ENCODE measurements at places on chromosomes 4 and X.
A peak's percentile ranks its signal among the peaks of the same experiment; 100 is the strongest.

GRCh38 chr4:120066517-120067340 lies at the start of gene MAD2L1:
TSS of gene MAD2L1 (minus strand) at chr4:120066848. CDS start at chr4:120066734, 114 bp downstream.
- DNase-seq, result peak; percentile 98

GRCh38 chrX:123943074-123943473 lies 18.4 kb upstream of the STAG2 start:
- DNase-seq, result no peak

DNA sequence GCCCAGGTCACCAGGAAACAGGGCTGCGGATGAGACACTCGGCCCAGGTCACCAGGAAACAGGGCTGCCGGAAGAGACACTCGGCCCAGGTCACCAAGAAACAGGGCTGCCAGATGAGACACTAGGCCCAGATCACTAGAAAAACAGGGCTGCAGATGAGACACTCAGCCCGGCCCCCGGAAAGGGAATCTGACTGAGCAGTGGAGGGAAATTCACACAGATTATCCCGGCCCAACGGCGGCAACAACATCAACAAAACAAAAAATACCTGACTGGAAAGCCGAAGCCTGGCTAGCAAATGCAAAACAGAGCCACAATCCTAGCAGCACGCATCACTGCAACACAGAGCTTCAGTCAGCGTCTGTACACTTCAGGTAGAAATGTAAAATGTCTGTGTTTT lies 20.7 kb downstream of the AFAP1 start:
- DNase-seq, result no peak

DNA sequence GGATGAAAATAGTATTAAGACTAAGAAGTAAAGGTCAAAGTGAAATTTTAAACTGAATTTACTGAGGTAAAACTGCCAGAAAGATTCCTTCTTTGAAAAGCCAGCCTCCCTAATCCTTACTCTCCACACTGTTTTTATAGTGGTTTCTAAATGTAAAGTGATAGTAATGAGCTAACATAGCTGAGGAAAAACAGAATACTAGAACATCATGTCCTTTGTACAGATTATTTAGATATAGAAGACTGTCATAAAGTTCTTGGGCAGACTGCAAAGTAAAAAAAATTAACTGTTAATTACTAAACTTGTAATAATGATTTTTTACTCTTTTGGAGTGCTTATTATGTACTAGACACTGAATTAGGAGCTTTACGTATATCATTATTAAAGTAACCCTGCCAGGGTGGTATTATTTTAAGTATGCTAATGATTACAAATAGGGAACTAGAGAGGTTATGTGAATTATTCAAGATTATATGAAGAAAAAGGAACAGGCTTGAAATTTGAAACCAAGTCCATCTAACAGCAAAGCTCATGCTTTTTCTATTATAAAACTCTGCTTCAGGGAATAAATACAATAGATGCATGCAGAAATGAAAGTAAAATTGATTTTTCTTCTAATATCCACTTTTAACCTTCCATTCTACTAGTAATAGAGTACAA lies 150.5 kb downstream of the TBCK start:
- DNase-seq, result no peak

DNA sequence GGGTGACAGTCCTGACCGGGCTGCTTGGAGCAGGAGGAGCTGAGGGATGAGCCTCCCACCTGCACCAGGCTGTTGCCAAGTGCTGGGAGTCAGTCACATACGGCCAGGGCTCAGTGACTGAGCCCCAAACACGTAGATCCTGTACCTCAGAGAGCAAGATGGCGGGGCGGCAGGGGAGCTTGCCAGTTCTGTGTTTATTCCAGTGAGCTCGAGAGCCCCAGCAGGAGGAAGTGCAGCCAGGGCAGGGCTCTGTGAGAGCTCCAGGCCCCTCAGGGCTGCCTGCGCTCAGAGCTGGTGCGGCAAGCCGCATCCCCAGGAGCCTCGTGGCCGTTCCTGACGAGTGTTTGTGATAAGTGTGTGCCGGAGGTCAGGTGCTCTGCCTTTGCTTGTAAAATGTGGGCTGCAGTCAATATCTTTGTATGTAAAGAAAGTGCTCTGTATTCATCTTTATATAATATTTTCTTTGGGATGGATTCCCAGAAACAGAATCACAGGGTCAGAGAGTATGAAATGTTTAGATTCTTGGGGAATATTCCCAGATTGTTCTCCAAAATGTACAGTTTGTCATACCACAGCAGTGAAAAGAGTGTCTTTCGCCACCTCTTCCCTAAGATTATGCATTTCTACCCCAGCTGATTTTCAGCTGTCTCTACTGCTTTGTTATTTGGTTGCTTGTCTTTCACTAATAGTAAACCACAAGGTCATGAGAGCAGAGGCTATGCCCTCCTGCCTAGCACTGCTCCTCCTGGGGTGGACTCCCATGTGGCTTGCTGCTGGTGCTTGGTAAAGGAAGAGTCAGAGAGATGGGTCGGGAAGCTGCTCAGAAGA lies 50.3 kb downstream of the NELFA start:
- DNase-seq, result no peak

GRCh38 chrX:17038681-17039161 lies 92.3 kb downstream of the REPS2 start:
- DNase-seq, result no peak

DNA sequence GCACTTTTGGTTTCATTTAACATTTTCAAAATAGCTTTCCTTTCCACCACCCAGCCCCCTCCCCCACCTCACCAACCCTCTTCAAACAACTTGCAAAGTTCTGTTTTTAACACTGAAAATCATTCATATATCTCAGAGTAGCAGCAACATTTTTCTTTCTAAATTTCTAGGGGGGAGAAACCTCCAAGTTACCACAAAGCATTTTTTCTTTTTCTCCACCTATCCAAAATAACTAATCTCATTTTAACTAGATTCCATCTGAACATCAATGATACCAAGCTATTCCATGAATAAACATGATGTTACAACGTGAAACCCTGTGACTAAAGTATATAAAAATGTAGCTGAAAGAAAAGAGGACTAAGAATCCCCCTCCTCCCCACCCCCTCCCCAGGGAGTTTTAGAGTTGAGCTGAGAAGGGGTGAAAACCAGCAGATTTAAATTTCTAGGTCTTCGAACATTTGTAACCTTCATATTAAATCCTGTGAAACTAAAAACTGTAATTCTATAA lies 5.2 kb downstream of the LDB2 start:
- DNase-seq, result no peak

DNA sequence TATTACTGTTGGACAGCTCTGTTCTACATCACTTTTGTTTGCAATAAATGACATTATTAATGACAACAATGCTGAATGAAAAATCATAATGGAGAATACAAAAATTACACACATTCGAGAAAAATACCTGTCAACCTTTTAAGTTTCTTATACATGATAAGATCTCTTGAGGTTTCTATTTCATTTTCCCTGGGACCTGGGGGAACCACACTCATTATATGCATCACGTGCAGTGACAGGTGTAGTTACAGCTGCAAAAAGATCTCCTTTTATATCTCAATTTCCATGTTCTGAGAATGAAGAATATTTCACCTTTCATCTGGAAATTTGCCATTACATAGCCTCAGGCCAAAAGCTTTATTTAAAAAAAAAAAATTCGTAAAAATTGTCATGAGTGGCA lies 1347.0 kb upstream of the AGA start:
- DNase-seq, result no peak

DNA sequence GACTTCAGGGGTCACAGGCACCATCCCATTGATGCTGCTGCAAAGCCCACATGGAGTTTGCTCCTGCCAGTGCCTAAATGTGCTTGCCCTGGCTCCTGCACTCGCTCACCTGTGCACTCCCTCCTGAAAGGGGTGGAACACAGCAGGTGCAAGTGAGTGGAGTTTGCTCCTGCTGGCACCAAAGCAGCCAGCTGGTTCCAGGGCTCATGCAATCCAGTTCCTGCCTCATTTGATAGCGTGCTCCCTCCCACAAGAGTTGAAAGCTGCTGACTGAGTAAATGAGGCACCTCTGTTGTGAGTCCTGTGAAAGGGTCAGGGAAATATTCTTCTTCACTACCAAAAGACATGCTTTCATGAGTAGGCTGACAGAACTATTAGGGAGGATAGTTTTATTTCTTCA lies 30.5 kb downstream of the CXCL8 start:
- DNase-seq, result no peak

DNA sequence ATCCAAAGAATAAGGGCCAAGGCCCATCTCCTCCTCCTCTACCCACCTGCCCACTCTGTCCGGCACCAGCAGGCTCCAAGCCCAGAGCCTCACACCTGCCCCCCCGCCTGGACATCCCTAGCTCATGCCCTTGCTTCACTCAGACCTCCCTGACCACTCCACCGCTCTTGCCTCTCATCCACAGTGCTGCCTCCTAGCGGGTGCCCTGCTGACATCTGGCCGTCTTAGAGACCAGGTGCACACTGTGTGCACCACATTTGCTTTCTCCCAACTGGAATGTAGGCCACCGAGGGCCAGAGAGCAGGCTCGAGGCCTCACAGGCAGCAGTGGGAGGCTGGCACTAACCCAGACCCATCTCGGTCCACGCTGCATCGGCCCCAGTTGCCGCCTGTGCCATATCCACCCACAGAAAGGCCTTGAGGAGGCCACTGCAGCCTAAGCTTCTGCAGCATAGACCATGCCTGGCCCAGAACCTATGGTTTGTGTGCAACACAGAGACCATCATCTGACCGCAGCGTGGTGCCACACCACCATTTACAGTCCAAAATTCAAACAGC lies 13.5 kb downstream of the LETM1 start:
- DNase-seq, result no peak

GRCh38 chrX:111284631-111285293 lies 14.5 kb upstream of the CAPN6 start:
- DNase-seq, result no peak

GRCh38 chr4:1446502-1447386 lies 40.5 kb upstream of the NKX1-1 start:
- DNase-seq, result peak; percentile 90

GRCh38 chr4:122992057-122992456 lies 69.7 kb upstream of the NUDT6 start:
- no peak for DNase-seq

DNA sequence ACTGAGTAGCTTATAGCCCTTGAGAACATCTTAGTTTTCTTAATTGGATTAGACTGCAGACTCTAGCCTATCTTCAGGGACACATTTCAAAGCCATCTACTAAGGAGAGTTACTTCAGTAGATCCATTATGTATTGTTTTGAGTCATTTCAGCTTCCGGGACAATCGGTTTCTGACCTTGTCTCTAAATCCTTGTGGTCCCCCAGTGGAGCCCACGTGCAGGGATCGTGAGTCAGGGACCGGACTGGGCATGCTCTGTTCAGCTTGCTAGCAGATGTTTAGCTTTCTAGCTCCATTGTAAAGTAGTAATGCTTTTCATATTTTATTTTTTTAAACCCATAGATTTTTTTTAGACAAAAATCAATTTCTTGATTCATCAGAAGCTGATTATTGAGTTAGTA lies 211.9 kb upstream of the PRPS2 start:
- DNase-seq, result no peak

GRCh38 chr4:76784237-76784636 lies 113.7 kb downstream of the SOWAHB start:
- no peak for DNase-seq

- no peak for DNase-seq
These were observed 31.9 kb downstream of the DTHD1 start for GRCh38 chr4:36313301-36313700.

DNA sequence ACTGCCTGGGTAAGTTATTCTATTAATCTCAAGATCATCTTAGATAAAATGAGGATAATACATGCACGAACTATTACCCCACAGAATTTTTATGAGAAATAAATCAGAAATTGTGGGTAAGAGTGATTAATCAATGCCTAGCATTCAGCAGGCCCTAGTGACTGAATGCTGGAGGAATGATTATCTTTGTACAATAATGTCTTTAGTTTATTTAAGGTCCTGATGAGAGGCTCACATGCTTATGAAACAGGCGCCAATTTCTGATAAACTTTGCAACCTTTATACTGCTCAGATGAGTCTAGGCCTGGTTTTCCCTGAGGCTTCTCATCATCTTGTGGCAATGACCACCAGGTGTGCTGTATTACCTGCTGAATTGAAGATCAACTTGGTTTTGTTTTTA lies 27.8 kb upstream of the BMP2K start:
- DNase-seq, result no peak

DNA sequence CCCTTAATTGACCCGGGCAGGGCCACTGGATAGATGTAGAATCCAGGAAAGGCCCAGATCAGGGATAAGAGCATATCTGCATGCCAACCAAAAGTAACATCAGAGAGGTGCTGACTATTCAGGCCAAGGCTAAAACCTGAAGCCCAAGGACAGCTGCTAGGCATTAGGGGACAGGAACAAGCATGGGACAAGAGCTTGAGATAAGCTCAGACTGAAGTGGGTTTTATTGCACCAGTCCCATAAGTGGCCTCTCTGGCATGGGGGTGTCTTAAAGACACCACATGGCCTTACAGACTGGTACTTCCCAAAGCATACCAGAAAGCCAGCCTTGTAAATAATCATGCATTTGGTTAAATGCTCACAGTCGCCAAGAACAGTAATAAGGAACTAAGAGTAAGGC lies 376.1 kb downstream of the FBXW7 start:
- no peak for DNase-seq

- DNase-seq, result no peak
These were observed at the start of gene MMRN1 for GRCh38 chr4:89894649-89895550. TSS of gene MMRN1 (plus strand) at chr4:89894854. CDS start at chr4:89894972, 118 bp downstream.

GRCh38 chrX:132041015-132041414 lies 17.9 kb downstream of the STK26 start:
- DNase-seq, result no peak

- DNase-seq, result no peak
These were observed 31.9 kb downstream of the CPEB2 start for GRCh38 chr4:15034071-15034764.

DNA sequence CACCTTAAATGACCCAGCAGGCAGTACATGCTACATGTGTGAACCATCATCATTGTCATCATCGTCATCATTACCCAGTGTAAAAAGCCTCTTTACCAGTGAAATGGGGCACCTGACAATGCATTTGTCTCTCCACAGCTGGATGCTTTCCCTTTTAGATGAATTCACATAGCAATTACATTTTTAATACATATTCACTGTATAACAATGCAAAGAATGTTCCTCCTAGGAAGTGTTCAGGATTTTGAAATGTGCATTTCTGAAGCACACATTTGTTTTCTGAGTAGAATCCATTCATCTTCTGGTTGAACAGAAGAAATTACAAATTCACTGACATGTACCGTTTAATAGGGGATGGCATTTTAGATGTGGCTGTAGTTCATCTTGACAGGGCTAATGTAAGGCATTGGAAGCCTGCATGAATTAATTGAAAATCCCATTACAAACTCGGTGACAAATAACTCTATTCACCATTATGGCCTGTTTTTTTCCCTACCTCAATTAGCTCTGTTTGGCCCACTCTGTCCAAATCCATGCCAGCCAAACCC lies 111.1 kb downstream of the SH3RF1 start:
- no peak for DNase-seq

DNA sequence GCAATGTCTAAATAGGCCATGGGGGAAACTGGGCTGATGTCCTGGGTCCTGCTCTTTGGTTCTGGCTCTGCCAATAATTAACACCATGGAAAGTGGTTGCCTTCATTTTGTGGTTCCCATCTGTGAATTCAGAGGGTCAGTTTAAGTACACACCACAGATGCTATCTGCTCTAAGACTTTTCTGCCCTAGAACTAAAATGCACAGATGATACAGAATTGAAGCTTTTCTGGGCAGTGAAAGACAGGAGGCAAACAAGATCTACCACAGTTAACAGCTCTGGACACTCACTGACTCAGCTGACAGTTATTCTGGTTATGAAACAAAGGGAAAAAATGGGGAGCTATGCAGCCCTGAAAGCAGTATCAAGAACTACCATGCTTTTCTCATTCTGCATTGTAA lies 37.3 kb downstream of the APBB2 start:
- DNase-seq, result no peak

GRCh38 chr4:88737307-88737941 lies 39.8 kb upstream of the NAP1L5 start:
- no peak for DNase-seq

- no peak for DNase-seq
These were observed 140.3 kb downstream of the NAA11 start for GRCh38 chr4:79185526-79186045.

All from vagina (tissue), 2 donors.